ENCODE measurements at places on chromosomes 11 and 22.

DNA sequence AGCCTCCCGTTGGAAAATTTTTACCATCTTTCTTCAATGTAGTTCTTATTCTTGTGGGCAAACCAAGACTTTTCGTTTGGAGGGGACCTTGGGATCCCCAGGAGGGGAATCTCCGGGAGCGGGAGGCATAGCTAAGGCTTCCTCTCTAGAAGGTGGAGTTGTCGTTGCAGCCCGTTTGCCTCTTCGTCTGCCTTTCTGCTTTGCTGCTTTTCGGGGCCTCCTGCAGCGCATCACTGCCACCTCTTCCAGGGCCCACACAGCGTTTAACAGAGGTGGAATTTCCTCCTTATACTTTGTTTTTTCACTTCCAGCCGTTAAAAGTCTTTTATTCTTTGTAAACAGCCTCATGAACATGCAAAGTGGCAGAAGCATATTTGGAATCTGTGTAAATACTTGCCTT lies 3.5 kb upstream of the IFITM3 start:
- DNase-seq = no peak

DNA sequence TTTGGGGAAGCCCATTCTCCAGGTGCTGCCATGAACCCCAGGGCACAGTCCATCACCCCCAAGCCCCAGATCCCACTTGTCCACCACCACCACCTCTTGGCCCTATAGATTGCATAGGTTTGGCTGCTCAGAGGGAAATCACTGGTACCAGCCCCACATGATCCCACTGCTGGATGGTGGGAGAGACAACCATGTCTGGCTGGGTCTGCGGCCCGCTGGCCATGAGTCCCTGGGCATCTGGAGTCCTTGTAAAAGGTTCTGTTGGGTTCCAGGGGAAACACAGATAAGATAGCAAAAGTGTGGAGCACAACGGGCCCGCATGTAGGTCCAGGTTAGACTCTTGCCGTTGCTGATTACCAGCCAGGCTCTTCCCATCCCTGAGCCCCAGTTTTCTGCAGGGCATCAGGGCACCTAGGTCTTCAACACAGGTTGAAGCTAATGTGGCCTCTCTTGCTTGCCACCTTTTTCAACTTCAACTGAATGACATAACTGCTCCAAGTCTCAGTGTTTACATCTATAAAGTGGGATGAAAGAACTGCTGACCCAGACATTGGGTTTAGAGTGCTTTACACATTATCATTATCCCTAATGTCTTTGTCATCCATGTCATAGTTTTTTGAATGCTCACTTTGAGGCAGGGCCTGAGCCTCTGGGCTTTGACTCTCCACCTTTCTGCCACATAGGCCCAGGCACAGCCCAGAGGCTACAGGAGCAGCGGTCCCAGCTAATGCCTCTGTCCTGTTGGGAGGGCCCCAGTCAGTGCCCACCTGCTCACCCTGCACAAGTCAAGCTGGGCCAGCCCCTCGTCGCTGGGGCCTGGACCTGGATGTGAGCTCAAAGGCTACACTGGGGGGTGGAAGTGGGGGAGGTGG lies 1.0 kb upstream of the TANGO2 start:
- DNase-seq = no peak

DNA sequence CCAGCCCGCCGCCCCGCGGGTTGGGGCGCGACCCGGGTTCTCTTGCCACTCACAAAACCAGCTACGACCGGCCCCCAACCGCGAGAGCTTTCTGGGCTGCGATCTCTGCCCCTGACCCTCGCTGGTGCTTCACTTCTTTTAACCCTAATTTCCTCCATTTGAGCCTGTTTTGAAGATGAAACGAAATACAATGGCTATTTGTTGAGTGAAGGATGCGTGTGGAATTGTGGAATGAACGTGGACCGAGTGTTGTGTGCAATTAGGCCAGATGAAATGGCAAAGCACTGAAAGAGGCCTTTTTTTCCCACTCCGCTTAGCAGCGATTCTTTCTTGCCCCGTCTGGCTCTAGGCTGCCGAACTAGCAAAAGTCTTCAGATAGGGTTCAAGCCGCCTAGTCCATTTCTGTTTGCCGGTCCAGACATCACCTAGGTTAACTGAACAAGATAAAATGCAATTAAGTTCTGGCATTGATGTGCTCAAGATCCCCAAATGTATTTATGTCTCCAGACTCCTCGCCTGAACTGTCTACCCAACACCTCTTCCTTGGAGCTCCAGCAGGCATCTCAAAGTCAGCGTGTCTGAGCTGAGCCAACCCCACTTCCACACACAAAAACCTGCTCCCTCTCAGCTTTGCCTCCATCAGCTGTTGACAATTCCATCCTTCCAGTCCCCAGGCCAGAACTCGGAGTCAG lies 471 bp upstream of the TMEM184B start:
- DNase-seq = no peak

DNA sequence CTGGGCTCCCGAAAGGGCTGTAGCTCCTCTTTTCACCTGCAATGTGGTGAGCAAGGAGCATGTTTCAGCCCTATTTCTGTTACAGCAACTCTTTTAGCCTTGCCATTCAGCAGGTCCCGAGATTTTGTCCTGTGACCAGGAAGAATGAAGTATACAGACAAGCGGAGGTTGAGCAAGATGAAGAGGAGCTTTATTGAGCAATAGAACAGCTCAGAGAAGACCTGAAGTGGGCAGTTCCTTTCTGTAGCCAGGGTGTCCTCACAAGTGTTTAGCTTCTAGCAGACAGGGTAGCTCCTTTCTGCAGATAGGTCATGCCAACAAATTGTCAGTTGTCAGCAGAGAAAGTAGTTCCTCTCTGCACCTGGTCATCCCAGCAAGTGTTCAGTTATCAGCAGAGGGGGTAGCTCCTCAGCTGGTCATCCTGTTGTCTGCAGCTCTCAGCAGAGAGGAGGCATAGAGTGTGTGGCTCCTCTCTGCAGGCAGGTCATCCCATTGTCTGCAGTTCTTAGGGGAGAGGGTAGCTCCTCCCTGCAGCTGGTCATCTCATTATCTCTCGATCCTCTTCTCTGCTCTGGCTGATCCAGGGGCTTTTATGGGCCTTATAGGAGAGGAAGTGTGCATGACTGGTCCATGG lies 5.4 kb upstream of the OR56A4 start:
- no peak for DNase-seq

- no peak for DNase-seq
Measured at GRCh38 chr11:115608976-115609375, 104.8 kb upstream of the CADM1 start.

GRCh38 chr11:134987223-134987768 lies 575.3 kb upstream of the B3GAT1 start:
- DNase-seq = no peak

GRCh38 chr11:111419641-111420327 lies 40.7 kb upstream of the POU2AF1 start:
- no peak for DNase-seq

DNA sequence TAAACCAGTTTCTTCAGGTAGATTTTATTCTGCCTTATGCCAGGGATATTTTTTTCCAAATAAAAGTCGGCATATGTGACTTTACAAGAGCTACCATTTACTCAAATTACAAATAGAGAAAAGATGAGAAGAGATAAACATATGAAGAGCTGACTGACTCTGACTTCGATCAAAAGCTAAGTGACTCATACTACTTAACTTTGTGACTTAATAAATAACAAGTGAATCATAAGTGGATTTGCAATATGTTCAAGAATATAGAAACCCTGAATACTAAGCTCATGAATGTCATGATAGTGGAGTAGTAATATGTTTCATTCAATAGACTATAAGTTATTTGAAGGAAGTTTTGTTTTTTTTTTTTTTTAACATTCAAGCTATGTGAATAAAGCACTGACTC lies 130.5 kb upstream of the ANO3 start:
- no peak for DNase-seq
